Activated CD4-positive, CD25-positive, alpha-beta regulatory T cell (primary cell): ENCODE measurements at places on chromosomes 2 and 18.

DNA sequence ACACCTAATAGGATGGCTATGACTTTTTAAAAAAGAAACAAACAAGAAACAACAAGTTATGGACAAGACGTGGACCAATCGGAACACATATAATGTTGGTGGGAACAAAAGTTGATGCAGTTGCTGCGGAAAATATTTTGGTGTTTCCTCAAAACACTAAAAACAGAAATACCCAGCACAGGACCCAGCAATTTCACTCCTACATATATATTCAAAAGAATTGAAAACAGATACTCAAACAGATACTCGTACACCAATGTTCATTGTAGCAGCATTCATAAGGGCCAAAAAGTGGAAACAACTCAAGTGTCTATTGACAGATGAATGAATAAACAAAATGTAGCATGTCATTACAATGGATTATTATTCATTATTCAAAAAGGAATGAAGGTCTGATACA is 12.1 kb downstream of the CCDC141 start:
- DNase-seq = no peak

DNA sequence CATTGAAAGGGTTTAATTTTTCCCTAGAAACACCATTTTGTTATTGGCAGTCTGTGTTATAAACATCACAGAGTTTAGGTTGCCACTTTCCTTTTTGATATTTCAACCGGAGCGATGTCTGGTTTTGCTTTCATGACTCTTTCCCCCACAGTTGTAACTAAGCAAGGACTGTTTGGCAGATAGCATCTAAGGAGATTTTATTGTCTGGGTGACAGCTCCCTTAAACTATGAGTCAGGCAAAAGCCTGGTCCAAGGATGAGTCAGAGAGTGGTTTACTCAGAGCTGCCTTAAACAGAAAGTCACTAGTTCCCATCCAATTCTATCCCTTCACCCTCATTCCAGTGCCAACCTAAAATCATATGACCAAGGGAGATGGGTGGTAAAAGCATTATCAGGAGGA is 341.6 kb upstream of the VWC2L start:
- no peak for DNase-seq

DNA sequence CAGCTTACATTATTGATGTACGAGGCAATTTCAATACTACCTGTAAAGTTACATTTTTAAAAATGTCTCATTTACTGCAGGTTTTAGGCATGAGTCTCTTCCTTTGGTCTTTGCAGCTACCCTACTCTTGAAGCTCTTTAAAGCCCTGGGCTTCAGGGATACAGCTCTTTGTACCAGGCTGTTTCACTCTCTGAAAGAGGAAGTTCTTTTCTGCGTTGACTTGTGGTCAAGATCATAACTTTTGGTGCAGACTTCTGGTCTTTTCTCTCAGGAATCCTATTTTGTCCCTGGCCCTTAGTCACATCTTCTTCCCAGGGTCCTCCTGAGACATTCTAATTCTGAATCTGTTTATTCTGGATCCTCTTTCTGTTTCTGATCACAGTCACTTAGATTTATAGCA is 16.6 kb upstream of the HRH4 start:
- no peak for DNase-seq

DNA sequence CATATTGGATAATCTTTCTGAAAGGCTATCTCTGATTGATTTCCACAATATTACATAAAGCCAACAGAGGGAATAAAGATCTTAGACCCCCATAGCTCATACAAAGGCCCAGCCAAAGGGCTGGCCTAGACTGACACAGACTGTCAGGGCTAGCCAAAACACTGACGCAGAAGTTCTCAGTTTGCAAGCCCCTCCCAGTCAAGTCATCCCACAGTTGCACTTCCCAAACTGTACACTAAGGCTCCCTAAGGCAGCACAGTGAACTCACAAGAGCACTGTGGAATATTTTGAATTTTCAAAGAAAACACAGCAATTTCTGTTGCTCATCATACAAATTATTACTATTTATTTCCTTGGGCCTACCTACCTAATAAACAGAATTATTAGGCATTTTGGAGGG is 244.9 kb downstream of the SP3 start:
- no peak for DNase-seq
